Epithelial cell of proximal tubule (primary cell): ENCODE measurements at places on chromosomes 3 and 15. TPM values are rescaled to one million over a fixed set of nuclear protein-coding genes. Genes with fewer than 3 reads are reported as not detected.

NMNAT3 gene
- total RNA-seq: 1.6 and 2.5 TPM in 2 replicates

EIF2B5 gene
- 26.3 and 39.2 TPM in 2 replicates for total RNA-seq

SNX22 gene
- 0.86 and 1.2 TPM in 2 replicates for total RNA-seq

DNA sequence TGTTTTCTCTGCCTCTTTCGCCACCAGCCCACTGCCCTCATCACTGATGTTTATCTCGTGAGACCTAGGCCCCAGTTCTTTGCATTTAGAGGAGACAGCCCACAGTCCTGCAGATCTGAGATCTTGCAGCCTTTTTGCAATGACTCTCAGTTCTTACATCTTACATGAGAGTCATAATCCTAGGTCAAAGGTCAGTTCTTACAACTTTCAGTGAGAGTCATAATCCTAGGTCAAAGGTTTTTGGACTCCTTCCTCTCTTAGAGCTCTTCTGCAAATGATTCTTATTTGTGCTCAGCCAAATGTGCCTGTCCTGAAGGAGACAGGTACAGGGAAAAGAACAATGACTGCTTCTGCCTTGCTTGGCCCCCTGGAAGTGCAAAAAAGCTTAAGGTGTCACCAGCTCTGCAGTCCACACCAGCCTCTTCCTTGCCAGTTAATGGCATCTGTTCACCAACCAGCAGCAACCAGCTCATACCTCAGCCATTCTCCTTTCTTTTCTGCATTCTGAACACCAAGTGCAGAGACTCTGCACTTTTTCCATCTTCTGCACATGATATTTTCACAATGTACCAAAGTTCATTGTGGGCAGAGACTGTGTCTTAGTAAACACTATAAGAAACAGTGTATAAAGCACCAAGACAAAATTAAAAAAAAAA, 67.1 kb downstream of the ABHD5 start:
- DNase-seq: no peak

DNA sequence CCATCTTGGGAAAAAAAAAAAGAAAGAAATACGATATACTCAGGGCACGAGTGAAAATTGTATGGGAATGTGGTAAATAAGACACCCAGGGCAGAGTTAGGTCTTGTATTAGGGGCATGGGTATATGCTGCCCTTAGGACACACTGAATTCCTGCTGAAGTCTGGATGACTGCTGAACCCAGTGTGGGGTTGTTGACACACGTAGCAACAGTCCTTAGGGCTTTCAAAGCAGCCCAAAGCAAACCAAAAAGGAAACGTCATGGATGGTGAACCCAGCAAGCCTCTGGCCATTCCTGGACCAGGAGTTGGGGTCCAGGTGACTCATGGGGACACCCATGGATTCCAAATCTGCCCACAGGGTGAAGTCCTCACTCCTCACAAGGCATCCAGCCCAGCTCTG, 27.1 kb upstream of the SEMA3F start:
- no peak for DNase-seq

DNA sequence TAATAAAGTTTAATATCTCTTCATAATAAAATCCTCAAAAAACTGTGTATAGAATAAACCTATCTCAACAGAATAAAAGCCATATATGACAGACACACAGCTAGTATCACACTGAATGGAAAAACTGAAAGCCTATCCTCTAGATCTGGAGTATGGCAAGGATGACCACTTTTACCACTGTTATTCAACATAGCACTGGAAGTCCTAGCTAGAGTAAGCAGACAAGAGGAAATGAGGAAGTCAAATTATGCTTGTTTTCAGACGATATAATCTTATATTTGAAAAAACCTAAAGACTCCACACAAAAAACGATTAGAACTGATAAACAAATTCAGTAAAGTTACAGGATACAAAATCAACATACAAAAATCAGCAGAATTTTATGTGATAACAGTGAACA, 57.4 kb upstream of the DIPK2A start:
- DNase-seq: no peak

GRCh38 chr3:128051837-128052594, at the start of gene SEC61A1:
TSS of gene SEC61A1 (plus strand) at chr3:128052437. CDS start at chr3:128052553, 116 bp downstream.
- DNase-seq: no peak

DNA sequence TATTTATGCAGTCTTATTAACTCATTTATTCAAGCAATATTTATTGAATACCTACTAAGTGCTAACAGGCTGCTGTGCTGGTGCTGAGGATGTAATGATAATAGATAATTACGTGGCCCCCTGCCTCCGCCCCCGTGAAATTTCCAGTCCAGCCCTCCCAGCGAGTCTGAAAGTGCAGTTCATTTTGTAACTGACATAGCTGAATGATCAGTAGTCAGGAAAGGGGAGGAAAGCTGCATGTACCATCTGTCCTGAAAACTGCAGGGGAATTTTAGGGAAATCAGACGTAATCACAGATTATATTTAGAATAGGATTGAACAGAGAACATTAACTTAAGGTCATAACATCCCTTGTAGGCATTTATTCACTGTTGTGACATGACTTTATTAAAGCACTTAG, 736.8 kb downstream of the MCTP2 start:
- DNase-seq: no peak

- no peak for DNase-seq
Measured at GRCh38 chr3:47113669-47114365, 50.1 kb downstream of the SETD2 start.

GRCh38 chr3:76442374-76442915, 597.5 kb upstream of the ROBO2 start:
- DNase-seq: no peak

DNA sequence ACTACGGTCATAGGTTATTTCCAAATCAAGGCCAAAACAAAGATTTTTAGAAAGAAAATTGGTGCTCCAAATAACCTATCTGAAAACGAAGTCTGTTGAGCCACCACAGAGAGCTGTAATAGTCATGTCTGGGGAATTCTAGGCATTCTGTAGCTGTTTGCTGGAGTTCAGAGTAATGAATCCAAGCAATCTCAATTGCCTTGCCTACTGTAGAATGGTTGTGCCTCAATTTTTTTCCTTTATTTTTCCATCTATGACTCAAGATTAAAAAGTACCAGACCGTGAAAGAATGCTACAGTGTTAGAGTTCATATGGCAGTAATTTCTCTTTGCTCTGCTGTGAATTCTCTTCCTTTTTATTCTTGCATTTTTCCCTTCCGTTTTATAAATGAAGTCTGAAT, 1007.2 kb upstream of the ALCAM start:
- DNase-seq: peak; percentile 90
